ENCODE measurements at places on chromosomes 16 and 17.

- DNase-seq, result peak; percentile 64
Observed at GRCh38 chr16:87240211-87241136, 76.7 kb downstream of the C16orf95 start.

GRCh38 chr16:72013888-72014581 lies 5.5 kb downstream of the DHODH start:
- no peak for DNase-seq

DNA sequence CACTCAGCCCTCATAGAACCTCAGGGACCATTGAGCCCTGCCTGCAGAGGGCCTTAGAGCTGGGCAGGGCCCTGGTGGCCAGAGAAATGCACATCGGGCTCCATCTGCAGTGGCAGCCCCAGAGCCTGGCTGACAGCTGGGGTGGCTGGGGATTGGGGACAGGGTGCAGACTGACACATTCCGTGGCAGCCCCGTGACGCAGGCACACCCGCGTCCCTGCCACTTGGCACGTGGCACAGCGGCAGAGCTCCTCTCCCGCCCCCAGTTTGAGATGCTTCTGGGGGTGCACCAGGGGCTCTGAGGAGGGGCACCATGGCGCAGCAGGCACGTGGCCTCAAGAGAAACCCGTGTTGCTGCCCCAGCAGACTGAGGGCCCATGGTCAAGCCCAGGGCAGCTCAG lies 2.2 kb downstream of the FBXL16 start:
- no peak for DNase-seq

DNA sequence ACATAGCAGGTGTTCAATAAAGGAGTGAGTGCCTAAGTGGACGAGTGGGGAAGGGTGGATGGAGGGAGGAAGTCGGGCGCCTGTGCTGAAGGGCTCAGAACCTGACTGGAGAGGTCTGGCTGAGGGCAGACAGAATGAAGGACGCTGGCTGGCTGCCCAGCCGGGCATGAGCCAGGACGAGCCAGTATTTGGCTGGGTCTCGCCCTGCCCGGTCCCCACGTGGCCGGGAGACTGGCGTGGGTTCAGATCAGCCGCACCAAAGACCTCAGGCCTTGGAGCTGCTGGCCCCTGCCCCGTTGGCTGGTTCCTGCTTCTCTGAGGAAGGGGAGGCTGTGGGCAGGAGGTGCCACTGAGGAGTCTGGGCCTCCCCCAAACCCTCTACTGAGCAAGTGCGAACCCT lies 79.8 kb downstream of the ENGASE start:
- no peak for DNase-seq

GRCh38 chr17:1234455-1234854 lies 35.8 kb upstream of the BHLHA9 start:
- DNase-seq, result no peak

- DNase-seq, result no peak
Observed at GRCh38 chr16:65722429-65722828, 600.6 kb upstream of the CDH11 start.

DNA sequence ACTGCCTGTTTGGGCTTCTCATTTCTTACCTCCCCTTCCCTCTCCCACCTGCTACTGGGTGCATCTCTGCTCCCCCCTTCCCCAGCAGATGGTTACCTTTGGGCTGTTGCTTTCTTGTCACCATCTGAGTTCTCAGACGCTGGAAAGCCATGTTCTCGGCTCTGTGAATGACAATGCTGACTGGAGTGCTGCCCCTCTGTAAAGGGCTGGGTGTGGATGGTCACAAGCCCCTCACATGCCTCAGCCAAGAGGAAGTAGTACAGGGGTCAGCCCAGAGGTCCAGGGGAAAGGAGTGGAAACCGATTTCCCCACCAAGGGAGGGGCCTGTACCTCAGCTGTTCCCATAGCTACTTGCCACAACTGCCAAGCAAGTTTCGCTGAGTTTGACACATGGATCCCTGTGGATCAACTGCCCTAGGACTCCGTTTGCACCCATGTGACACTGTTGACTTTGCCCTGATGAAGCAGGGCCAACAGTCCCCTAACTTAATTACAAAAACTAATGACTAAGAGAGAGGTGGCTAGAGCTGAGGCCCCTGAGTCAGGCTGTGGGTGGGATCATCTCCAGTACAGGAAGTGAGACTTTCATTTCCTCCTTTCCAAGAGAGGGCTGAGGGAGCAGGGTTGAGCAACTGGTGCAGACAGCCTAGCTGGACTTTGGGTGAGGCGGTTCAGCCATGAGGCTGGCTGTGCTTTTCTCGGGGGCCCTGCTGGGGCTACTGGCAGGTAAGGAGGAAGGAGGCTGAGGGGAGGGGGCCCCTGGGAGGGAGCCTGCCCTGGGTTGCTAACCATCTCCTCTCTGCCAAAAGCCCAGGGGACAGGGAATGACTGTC lies at the start of gene CD68:
TSS of gene CD68 (plus strand) at position 638 of the 833 bp plus-strand sequence. CDS start at position 678, 40 bp downstream.
- DNase-seq, result peak; percentile 99

GRCh38 chr17:31415004-31415454 lies 23.6 kb downstream of the RAB11FIP4 start:
- DNase-seq, result no peak

DNA sequence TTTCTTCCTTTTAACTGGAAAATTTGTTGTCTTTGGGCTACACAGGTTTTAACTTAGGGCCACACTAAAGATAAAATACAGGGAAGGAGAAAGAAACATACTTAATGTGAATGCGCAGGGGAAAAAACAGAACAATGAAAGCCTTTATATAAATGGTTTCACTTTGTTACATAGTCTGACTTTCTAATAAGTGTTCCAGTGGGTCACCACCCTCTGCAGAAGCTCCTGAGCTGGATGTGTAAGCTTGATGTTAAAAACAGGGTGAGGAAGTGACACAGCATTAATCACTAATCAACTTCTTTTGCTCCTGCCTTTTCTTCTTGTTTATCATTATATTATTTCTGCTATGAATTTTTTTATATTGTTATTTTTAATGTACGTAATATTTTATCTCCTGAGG lies 445.6 kb upstream of the CA10 start:
- DNase-seq, result no peak
